GM10248 (cell line): ENCODE measurements at places on chromosomes 4 and X.
A peak's percentile ranks its signal among the peaks of the same experiment; 100 is the strongest.

- no peak for DNase-seq
These were observed 2.4 kb downstream of the ZMYM3 start for GRCh38 chrX:71251466-71251973.

GRCh38 chr4:38154681-38155588 is 194.7 kb downstream of the PTTG2 start:
- no peak for DNase-seq

GRCh38 chr4:99090481-99091215 is 2.1 kb upstream of the ADH5 start:
- DNase-seq = no peak

DNA sequence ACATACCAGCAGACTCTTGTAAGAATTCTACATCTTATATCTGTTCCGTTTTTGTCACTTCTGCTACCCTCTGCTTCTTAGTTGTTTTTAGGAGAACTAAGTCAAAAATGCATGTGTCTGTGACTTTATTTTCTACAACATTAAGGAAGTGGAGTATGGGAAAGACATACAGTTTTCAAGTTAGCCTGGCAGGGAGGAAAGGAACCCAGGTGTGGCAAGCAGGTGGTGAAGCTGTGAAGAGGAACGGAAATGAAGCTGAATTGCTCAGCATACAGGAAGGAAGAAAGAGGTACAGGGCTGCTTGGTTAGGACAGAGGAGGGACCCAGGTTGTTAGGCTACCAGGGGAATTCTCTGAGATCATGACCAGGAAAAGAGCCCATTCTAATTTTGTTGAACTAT is 9.4 kb downstream of the GPRIN3 start:
- no peak for DNase-seq

- DNase-seq = no peak
These were observed 58.0 kb upstream of the CHRDL1 start for GRCh38 chrX:110853610-110854009.

DNA sequence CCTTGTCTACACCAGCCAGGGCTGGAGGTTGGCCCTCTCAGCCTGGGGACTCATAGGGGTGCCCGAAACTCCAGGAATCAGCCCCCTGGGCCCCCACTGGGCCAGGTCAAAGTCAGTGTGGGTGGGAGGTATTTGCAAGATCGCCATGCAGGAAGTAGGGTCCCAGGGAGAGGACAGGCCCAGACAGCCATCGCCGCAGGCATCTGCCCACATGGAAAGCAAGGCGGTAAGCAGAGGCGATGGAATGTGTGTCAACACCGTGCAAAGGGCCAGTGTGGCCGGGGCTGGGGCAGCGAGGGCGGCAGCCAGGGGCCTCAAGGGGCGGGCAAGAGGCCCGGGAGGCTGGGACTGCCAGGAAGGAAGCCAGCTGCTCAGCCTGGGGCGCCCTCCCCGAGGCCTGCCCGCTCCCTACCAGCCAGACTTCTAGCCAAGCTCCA is 19.3 kb upstream of the DUSP9 start:
- no peak for DNase-seq

- DNase-seq = no peak
These were observed 26.9 kb downstream of the UBA6 start for GRCh38 chr4:67674098-67674497.

DNA sequence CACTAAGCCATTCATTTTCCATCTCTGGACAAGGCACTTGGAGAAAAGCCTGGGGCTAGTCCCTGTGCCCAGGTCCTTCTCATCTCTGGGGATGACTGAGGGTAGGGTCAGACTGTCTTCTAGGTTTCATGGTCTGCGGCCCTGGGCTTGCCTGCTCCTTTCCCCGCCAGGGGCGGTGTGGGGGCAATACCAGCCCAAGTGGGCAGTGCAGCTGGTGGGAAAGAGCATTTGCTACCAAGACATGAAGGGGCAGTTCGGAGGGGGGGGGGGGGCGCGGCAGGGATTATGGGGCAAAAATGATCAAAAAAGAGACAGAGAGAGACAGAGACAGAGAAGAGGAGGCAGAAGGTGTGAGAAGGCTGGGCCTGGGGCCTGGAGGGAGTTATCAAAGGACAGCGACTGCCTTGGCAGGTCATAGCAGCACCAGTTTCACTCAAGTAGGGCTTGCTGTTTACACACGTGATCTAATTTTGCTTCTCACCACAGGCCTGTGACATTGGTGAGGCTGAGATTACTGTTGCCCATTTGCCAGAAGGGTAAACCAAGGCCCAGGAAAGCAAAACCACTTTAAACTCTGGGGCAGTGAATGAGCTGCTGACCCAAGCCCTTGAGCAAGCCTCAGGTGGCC is 56.1 kb downstream of the PJA1 start:
- DNase-seq = no peak

- DNase-seq = no peak
These were observed 93.6 kb upstream of the FTHL17 start for GRCh38 chrX:31165241-31166035.

- DNase-seq = no peak
These were observed 40.2 kb downstream of the HMX1 start for GRCh38 chr4:8831221-8832112.

GRCh38 chr4:81019006-81019405 is 11.5 kb upstream of the BMP3 start:
- DNase-seq = no peak

DNA sequence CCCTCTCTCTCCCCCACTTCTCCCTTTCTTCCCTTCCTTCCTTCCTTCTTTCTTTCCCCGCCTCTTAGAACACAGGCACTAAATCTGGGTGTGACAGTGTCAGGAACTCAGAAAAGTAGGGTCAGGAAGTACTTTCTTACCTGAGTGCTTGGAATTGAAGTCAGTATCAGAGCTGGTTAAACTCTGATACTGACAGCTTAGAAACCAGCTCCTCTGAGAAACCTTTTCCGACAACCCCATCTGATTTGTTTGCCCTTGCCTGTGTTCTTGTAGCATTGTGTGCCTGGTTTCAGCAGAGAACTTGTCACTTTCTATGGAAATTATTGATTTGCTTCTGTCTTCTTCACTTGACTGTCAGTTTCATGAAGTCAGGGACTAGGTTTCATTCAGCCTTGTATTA is 113.9 kb downstream of the AASDH start:
- no peak for DNase-seq

DNA sequence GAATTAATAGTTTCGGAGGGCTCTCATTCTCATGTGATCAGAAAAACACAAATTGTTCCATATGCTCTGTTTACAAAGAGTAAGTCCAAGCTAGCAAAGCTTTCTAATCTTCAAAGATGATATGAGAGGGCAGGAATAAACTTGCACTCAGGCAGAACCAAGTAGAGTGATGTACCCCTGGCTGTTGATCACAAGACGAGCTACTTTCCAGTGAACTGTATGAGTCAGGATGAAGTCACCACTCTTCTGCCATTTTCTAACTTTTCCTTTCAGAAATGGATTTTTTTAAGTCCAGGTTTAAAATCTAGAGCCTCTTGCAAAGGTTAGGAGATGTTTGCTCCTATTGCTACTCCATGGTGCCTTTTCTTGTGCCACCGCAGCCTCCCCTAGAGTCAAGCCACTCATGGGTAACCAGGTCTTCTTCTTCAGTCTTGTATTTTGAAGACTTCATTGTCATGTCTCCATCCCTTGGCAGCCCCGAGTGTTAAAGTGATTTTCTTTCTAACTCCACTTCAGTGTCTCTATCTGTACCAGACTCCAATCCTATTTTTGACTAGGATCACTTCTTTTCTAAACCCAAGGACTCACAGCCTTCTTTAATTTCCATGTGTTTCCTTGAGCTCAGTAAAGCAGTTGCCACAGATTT is 171.9 kb upstream of the GALNT7 start:
- DNase-seq = no peak

GRCh38 chr4:61200916-61201526 is 895 bp downstream of the ADGRL3 start:
- DNase-seq = peak; percentile 14

DNA sequence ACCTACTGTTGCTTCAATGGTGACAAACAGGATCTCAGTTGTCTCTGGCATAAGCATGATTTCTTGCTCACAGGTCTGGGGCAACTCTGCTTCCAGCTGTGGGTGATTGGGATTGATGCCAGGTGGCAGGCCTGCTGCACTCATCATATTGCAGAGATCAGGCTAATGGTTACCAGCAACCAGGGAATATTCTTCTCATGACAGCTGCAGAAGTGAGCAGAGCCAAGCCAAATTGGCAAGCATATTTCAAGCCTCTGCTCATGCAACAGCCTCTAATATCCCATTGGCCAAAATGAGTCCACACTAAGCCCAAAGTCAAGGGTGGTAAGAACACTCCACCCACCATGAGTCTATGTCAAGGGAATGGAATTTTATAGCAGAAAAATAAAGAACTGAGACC is 26.7 kb upstream of the TBC1D19 start:
- DNase-seq = no peak

- DNase-seq = no peak
These were observed 18.2 kb downstream of the ANKRD50 start for GRCh38 chr4:124694306-124694705.

DNA sequence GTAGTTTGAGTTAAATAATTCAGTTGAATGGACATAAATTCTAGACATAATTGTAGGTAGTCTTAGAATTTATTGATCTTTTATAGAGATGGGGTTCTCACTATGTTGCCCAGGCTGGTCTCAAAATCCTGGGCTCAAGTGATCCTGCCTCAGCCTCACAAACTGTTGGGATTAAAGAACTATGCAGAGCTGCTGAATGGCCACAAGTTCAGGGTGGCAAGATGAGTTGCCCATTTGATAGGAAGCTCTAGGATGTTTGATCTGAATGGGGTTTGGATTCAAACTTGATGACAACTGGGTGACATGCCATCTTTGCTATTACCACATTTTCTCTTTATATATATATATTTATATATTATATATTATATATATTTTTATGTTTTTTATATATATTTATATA is 3.6 kb downstream of the RPL36A start:
- DNase-seq = no peak

DNA sequence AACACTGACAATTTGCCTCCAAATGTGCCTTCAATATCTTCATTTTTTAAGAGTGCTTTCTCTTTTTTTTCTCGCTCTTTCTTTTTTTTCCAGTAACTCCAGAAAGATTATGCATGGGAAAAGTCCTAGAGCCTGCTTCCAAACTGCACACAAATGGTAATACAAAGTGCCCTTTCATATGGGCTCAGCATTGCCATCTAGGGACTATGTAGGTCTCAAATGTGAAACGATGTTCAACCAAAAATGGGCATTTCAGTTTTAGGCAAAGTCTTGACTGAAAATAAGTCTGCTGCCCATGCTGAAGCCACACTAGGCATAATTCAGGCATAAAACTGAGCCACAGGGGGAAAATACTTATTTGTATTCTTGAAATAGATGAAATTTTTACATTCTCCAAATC is 65.6 kb downstream of the SYNPO2 start:
- DNase-seq = no peak

GRCh38 chr4:128163177-128164117 is 102.3 kb downstream of the LARP1B start:
- no peak for DNase-seq

DNA sequence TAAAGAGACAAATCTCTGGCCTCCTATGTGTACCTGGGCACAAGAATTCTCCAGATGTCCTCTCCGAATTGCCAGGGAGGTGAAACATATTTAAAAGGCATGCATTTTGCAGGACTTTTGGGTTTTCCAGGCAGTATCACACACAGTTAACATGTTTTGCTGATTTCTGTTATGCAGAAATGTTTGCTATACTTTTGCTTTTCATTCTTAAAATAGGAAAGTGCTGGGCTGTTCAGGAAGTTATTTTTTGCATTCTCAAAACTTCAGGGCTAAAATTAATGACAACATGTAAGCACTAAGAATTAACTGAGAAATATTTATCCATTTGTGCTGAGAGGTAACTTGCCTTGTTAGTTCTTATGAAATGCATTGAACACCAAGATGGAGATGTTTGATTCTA is 390.7 kb upstream of the CTSO start:
- no peak for DNase-seq

- no peak for DNase-seq
These were observed 61.1 kb downstream of the CPEB2 start for GRCh38 chr4:15063341-15063740.

- DNase-seq = no peak
These were observed 2.8 kb upstream of the ARHGAP4 start for GRCh38 chrX:153928846-153929245.

DNA sequence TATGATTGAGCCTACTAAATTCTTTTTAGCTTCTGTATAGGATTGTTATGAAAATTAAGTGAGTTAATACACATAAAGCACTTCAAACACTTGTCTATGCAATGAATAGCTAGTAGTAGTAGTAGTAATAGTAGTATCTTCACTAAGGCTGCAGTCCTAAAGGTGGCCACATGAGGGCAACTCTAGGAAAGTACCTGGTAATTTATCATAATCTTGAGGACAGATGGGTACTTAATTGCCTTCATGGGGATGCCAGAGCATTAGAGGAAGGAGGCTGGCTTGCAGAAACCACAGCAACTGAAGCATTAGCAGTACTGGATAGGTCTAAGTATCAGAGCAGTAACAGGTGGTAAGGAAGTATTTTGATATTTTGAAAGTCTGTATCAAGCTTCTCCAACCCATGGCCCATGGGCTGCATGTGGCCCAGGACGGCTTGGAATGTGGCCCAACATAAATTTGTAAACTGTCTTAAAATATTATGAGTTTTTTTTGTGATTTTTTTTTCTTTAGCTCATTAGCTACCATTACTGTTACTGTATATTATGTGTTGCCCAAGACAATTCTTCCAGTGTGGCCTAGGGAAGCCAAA is 17.3 kb downstream of the NIPAL1 start:
- DNase-seq = no peak

DNA sequence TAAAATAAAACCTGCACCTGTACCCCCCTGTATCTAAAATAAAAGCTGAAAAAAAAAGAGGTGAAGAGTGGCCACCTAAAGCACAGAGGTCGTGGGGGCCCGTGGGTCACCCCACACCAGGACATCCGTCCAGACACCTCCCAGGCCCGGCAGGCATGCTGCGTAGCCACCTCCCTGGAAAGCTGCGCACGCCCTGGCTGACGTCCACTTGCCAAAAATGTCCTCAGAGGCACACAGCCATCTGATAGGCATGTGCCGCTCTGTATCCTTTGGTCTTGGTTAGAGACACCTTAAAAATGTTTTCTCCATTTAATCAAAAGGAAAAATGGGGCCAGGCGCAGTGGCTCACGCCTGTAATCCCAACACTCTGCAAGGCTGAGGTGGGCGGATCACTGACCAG is 17.7 kb downstream of the FAM53A start:
- DNase-seq = no peak

DNA sequence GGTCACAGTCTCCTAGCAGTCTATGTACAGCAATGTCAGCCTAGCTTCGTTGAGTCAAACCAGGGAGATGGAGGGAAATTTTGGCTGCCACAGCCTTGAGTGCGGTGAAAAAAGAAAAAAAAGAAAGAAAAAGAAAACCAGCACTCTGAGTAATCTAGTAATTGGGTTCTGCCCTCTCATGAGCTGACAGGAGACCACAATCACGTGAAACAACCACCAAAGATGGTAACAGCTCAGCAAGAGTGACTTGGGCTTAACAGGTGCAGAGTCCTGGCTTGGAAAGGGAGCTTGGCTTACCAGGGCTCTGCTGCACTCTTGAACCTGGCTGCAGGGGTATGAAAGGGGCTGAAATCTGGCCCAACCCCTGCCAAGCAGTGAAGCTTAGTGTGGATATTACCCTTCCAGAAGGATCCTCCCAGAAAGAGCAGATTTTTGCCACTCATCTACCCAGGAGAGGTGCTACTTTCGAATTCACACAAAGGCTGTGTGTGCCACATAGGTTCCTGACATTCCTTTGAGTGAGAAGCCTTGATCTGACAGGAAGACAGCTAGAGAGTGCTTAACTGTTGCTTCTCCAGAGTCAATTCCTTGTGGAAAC is 350.3 kb downstream of the PTTG2 start:
- DNase-seq = peak; percentile 75
